K562 (cell line): ENCODE measurements at places on chromosomes 2 and 18.

DNA sequence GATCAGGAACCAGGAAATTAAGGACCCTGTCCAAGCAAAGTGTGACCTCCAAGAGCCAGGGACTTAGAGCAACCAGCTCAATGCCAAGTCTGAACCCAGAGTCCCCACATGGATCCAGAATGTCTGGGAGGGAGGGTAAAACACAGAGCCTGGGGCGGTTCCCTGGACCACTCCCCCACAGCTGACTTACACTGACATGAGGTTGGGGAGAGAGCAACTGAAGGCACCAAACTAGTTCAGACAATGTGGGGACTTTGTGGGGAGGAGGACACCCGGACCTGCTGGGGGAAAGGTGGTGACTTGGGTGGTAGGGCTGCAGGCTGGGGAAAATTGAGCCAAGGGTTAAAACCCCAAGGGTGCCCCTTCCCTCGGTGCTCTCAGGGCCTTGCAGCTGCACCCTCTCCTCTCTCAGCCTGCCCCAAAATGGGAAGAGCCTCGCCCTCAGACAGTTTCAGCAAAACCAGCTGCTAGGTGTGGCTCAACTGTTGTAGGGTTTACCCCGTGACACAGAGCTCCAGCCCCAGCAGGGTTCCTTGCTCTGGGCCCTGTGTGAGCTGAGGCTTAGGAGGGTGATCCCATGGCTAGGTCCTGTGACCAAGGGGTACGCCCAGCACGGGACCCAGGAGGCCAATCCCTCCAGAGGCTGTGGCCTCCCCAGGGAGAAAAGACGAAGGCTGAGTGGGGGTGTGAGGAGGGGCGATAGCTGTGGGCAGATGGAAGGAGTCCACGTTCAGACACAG lies 28.6 kb downstream of the MARCO start:
- DNase-seq, result no peak

DNA sequence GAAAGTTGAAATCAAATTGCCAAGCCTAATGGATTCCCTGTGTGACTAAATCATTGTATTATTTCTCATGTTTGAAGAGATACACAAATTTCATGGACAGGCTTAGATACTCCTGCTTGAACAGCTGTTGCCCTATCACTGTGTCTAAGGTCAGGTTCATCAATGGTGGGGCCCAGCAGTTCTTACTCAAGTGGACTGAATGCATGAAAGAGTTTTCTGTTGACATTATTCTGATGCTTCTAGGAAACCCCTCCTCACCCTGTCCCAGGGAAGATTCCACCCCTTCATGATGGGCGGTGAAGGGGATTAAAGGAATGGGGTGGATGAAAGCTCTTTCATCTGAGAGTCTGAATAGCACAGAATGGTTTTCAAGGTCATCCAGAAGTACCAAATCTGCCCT lies 148.8 kb downstream of the INO80D start:
- no peak for DNase-seq

- no peak for DNase-seq
Observed at GRCh38 chr2:18762667-18763066, 173.3 kb upstream of the NT5C1B start.

GRCh38 chr2:10132043-10132575 lies 9.6 kb downstream of the RRM2 start:
- DNase-seq, result no peak

DNA sequence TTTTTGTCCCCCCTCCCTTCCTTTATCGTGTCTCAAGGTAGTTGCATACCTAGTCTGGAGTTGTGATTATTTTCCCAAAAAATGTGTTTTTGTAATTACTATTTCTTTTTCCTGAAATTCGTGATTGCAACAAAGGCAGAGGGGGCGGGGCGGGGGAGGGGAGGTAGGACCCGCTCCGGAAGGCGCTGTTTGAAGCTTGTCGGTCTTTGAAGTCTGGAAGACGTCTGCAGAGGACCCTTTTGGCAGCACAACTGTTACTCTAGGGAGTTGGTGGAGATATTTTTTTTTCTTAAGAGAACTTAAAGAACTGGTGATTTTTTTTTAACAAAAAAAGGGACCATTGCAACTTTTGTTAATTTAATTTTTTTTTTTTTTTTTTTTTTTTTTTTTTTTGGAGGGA lies 2.1 kb downstream of the SOX11 start:
- no peak for DNase-seq

- DNase-seq, result no peak
Observed at GRCh38 chr2:210009896-210010295, 7.5 kb downstream of the RPE start.

DNA sequence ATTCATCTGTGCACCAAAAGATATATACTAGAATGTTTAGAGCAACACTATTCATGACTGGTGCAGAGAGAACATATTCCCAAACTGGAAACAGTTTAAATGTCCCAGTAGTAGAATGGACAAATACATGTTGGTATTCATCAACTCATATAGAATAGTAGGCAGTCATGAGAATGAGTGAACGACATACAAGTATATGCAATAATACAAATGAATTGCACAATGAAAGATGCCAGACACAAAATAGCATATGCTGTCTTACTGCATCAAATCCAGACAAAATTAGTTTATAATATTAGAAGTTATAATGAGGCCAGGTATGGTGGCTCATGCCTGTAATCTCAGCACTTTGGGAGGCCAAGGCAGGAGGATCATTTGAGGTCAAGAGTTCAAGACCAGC lies 8.3 kb upstream of the PRKAG3 start:
- DNase-seq, result no peak

- no peak for DNase-seq
Observed at GRCh38 chr2:11777066-11777782, 30.8 kb downstream of the LPIN1 start.

GRCh38 chr2:100339823-100340222 lies 17.5 kb upstream of the LONRF2 start:
- no peak for DNase-seq

DNA sequence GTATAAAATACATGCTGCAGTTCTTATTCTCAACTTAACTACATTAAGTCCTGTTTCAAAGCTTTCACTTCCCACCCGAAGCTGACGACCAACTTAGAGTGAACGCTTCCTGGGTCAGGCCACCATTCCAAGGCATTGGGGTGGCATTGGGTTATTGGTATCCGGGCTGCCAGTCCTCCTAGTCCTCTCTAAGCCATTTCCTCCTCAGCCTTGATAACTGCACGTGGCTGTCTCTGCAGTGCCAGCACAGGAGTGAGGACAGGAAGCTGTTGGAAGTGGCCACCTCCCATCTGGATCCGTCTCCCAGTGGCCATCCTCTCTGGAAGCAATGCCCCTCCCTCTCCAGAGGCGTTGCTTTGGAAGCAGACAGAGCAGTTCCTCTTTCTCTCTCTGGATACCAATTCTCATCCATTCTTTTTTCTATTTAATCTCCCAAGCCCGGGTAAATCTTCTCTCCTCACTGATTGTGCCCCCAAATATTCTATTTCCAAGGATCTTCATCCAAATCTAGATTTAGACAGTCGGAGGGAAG lies 354.7 kb downstream of the EIPR1 start:
- no peak for DNase-seq

DNA sequence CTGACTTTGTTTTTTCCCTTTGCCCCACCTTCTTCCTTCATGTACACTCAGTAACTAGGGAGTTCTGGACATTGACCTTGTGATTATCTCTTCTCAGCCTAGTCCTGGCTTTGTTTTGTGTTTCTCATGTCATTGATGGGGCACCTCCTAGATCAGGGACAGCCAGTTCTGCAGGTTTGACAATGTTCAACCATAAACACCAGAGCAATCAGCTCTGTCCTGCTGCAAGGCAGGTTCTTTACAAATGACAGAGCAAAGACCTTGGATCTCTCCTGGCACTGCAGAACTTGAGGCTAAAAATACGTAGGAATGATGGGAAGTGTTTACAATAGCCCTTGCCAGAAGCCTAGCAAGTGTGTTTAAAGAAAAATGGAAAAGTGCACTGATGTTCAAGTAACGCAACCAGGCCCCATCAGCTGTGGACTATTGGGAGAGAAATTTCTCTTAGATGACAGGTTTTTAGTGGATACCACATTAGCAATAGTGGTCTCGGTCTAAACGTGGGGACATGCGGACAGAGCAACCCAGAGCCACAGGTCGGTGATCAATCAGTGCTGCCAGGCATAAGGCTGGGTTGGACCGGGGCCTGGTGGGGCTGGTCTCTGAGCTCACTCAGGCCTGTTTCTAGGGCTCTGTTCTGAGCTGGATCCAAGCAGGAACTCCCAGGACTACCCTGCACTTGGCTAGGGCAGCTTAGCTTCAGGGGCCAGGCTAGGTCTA lies 76.8 kb downstream of the SOWAHC start:
- no peak for DNase-seq

DNA sequence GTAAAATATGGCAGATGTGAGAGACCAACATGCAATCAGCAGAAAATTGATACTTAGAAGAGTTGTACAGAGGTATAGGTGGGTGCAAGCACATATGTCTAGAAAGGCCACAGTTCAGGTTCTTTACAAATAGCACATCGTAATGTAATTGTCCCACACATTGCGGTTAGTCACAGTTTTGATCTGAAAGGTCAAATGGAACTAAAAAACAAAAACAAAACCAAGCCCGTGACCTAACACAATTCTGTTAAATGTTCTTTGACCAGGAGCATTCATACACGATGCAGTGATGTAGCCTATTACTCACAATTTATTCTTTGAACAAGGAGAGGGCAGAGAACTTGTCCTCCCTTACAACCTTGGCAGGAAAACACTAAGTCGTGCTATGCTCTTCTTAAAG lies 108.9 kb upstream of the MAP4K3 start:
- DNase-seq, result no peak

- DNase-seq, result no peak
Observed at GRCh38 chr18:36196238-36196995, 9.1 kb downstream of the MOCOS start.

DNA sequence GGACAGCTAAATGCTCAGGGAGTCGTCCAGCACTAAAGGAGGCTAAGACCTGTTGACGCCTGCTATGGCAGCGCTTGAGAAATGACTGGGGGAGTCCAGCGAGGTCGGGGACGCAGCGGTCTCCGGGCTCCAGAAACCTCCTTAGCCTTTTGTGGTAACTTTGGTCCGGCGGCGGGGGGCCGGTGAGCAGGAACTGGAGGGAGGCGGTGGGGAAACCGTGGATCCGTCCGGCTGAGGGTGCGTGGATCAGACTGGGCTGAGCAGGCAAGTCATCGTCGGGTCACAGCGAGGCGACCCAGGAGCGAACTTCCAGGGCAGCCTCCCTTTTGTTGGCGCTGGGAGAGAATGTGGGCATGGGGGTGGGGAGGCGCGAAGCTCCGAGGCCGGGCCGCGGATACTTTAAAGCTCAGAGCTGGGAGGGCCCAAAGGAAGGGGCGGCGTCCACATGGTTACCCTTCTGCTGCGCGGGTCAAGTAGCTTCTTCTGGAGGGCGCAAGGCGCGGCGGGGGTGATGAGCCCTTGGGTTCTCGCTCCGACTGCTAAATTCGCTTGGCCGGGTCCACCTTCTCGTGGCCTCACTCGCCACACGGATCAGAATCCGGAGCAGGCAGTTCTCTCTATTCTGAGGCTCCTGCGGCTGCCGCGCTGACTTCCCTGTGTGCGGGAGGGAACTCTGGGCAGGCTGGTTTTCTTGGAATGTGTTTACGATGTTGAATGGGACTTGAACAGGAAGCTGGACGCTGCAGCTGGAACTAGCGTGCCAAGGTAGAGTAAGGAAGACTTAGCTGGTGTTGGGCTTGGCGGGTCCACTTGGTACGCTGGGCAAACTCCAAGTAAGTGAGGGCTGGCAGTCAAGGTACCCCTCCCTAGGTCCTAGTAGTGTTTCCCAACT lies 920 bp downstream of the GULP1 start:
- peak; percentile 39 for DNase-seq

DNA sequence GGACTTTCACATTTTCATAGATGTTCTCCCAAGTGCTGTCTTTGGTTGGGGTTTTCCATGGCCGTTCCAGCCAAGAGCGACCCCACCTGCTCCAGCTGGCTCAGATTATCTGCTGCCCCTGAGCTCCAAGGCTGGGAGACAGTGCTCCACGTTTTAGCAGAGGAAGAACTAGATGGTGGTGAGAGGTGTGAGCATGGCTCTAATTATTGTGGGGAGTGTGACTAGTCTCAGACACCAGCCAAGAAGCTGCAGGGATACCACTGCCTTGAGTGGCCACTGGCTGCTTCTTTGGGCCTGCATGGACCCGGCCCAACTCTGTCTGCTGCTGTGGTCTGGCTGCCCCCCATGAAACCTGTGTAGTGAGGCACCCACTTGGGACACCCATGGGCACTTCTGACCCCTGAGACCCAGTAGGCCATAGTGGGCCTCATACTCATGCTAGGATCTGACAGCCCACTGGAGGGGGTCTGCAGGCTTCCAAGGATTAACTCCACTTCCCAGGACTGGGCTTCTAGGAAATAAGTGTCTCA lies 2.8 kb upstream of the NCL start:
- DNase-seq, result no peak

GRCh38 chr18:13302457-13303225 lies 84.1 kb downstream of the LDLRAD4 start:
- no peak for DNase-seq

DNA sequence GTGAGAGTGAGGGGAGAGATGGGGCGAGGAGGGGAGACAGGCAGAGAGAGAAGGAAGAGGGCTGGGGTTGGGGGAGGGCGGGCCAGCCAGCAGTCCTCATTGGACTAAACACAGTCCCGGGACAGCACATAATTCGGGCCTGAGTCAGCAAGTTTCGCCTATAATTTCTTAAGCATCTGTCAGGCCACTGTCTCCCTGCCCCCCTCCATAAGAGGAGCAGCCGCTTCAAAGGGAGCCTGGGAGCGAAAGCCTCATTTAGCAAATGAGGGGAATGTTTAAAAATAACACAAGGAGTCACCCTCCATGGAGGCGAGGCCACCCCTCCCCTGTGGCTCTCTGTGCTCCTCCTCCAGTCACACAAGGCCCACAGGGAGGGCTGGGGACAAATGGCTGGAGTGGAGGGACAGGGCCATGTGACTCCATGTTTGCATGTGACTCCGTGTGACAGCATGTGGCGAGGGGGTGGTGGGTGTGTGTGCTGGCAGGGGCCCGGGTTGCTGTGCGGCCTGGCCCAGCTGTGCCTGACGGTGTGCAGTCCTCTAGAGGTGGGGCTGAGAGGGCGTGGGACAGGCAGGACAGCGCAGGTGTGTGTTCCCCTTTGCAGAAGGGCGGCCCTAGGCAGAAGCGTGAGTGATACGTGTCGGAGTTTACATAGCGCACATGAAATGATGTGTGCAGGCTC lies 162.4 kb downstream of the CELF4 start:
- DNase-seq, result no peak

GRCh38 chr2:203396667-203397066 lies 68.5 kb downstream of the ABI2 start:
- DNase-seq, result no peak

DNA sequence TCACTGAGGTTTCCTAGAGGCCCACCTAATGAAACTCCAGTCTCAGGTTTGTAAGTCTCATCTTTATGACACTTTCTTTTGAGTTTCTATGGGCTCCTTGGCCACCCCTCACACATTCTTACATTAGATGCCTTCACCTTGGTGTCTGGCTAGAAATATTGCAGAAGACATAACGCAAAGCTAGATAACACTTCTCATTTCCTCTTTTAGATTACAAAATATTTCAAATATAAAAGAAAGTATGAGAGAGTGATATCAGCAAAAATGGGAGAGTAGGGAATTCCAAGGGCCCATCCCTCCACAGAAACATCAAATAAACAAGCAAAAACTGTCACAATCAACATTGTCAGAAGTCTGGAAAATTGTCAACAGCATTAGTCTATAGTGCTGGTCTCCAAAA lies 43.3 kb upstream of the ZCCHC2 start:
- no peak for DNase-seq

GRCh38 chr2:159792599-159792998 lies 5.4 kb downstream of the CD302 start:
- no peak for DNase-seq

GRCh38 chr2:212712991-212713390 lies 174.4 kb upstream of the ERBB4 start:
- DNase-seq, result no peak

- DNase-seq, result no peak
Observed at GRCh38 chr2:24643051-24643450, 150.1 kb downstream of the PTRHD1 start.

- no peak for DNase-seq
Observed at GRCh38 chr2:235049719-235050118, 97.9 kb downstream of the SH3BP4 start.
